ENCODE measurements at places on chromosomes 5 and 9.

DNA sequence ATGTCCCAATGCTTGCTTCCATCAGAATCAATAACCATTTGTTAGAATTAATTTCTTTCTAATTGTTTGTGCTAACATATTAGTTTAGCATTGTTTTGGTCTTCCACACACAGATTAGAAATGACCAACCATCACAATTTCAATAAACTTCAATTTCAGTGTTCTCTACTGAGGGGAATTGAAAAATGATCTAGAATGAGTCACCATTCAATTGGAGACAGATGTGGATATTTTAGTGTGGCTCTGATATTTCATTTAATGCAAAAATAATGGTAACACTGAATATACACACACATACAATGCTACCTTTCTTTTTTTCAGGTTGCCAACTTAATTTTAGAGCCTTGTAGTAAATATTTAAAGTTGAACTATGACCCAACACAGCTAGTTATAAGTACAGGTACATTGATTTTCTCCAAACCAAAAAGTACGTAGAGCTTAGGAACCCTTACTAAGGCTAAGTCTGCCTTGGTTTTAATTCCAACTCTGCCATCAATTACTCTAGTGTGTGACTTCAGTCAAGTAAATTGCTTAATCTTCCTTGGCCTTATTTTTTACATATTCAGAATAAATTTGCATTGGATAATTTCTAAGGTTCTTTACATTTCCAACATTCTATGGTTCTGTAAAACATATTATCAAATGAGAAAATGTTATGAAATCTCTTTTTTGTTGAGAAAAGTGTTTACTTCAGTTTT lies 143.9 kb downstream of the DMRTA1 start:
- no peak for DNase-seq

DNA sequence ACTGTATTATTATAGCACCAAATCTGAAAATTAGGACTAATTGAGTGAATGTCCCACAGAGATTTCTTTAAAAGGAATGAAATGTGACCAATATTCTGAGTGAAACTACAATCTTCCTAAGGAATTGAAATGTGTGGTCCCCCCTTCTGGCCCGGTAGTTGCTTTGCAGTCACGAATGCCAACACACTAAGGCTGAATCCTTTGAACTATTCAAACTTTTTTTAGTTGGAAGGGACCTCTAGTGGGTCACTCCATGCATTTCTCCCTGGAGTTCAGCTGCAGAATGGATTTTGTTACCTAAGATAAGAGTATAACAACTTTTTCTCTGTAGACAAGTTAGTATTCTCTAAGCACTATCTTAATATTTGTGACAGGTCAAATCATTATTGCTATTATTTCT lies 2.8 kb downstream of the CDH6 start:
- peak; percentile 14 for DNase-seq

GRCh38 chr5:119304439-119305211 lies 51.2 kb upstream of the TNFAIP8 start:
- DNase-seq, result no peak

GRCh38 chr5:134248256-134248655 lies 22.4 kb upstream of the PPP2CA start:
- no peak for DNase-seq

DNA sequence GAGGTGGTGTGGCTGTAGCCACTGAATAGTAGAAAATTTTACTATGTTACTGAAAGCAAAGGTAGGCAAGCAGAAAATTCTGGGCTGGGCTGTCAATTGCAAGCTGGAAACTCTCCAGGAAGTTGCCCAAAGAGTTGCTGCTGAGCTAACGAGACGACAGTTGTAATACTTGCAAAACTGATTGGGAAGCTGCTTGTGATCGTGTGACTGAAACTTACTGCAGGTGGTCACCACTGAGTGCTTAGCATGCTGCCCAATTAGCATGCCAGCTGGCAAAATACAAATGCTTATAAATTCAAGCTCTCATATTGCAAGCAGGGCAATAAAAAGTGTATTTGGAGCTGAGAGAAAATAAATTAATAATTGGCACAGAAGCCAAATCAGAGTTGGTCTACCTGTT lies 758.5 kb upstream of the EDIL3 start:
- DNase-seq, result no peak

- DNase-seq, result no peak
These were observed 1489.2 kb upstream of the C9orf72 start for GRCh38 chr9:29062446-29062845.

GRCh38 chr5:142784401-142784955 lies 14.3 kb downstream of the ARHGAP26 start:
- DNase-seq, result peak; percentile 38

- DNase-seq, result no peak
These were observed 91.9 kb upstream of the ITGA2 start for GRCh38 chr5:52897238-52897614.

- peak; percentile 96 for DNase-seq
These were observed 222.0 kb downstream of the MAN2A1 start for GRCh38 chr5:109911731-109912130.

DNA sequence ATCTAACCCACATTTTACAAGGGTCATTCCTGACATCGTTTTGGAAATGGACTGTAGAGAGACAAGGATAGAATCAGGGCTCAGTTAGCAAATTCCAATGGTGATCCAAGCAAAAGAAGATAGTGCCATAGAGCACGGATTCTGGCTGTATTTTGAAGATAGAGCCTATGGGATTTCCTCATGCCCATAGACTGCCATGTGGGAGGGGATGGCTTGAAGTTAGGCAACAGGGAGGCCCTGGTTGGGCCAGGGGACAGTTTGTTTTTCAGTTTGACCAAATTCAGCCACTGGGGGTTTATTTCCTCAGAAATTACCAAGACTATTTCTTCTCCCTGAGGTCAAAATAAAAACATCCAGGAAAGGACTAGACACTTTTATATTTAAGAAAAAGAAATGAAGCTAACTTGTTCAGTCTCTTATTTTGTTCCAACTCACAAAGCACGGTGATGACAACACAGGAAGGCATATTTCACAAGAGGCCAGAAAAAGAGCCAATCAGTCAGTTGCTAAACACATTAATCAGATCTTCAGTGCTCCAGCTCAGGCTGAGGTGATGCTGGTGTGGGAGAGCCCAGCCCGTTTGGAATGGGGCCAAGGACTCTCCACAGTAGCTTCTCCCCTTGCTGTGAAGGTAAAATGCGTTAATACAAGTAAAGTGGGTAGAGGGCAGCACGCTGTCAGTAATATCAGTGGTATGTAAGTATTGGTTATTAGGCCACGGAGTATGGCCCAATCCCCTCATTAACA lies 4.4 kb upstream of the DCTN4 start:
- peak; percentile 23 for DNase-seq

DNA sequence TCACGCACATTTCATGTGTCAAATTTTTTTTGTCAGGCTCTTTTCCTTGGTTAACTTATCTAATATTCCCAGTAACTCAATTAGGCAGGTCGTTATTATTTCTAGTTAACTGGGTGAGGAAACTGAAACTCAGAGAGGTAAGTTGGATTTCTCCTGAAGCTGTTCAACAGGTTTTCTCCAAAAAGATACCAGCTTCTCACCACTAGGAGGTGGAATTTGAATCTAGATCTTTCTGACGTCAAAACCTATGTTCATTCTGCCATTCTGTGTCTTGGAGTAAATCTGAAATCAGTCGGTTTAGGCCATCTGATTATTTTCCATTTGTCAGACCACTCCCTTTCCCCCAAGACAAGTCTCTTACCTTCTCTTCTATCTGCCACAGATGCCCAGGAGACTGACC lies 572.9 kb downstream of the ACTL7B start:
- no peak for DNase-seq

GRCh38 chr5:127705120-127705892 lies 2.1 kb downstream of the CCDC192 start:
- DNase-seq, result no peak

DNA sequence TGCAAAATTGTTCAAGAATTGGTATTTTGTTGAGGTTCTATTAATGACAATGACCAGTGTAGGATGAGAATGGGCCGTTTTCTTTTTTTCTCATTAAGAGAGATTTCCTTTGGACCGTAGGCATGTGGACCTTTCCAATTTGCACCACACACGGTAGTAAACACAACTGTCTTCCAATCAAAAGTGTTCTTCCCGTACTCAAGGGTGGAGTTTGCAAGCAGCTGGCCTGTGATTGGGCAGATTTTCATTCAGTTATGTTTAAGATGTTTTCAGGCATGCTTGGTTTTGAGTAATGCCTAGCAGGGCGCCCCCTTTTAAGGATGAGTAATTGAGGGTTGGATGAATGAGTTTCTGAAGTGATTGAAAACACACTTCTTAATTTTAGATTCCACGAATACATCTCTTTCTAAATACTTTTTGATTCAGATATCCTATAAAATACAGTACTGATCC lies 2.5 kb downstream of the KDM3B start:
- peak; percentile 55 for DNase-seq

- DNase-seq, result peak; percentile 75
These were observed 11.9 kb downstream of the CAPSL start for GRCh38 chr5:35926389-35927051.

DNA sequence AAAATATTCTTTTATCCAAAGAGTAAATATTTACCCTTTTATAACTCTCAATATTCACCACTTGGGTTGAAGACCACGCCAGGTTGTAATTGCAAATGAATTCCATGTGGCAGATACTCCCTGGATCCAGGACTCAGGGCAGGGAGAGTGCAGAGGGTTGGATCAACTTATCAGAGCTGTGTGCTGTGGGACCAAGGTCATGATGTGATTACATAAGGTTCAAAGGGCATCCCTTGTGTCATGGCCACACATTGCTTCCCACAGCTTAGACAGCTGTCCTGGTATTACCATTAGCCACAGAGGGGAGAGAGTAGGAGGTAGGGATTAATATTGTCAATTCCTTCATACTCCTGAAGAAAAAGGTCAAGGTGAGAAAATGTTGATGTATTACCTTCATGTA lies 133.9 kb downstream of the JAKMIP2 start:
- no peak for DNase-seq

DNA sequence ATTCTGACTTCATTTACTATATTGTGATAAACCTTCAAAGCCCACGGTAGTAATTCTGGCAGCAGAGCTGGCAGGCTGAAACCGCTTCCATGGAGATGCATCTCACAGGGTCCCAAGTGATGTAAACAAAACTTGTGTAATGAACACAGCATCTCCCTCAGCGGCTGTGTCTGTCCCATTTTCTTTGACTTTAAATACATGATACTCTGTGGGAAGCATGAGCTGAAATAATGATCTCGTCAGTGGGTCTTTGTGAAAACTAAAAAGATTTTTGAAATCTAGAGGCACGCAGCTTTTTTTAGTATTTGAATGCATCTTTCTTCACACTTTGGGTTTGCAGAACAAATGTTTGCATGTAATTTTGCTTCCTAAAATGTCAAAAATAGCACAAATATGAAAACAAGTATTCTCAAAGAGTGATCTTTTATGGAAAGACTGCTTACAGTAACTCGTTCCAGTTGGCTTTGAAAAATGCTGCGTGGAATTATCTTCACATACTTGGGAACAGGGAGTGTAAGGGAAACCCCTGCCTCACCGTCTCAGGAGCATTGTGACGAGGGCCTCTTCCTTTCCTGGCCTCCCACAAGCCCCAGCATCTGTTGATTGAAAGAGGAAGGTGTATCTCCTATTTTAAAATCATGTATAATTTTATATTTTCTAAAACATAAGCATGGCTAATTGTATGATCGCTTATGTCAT lies 18.1 kb upstream of the LPCAT1 start:
- no peak for DNase-seq

DNA sequence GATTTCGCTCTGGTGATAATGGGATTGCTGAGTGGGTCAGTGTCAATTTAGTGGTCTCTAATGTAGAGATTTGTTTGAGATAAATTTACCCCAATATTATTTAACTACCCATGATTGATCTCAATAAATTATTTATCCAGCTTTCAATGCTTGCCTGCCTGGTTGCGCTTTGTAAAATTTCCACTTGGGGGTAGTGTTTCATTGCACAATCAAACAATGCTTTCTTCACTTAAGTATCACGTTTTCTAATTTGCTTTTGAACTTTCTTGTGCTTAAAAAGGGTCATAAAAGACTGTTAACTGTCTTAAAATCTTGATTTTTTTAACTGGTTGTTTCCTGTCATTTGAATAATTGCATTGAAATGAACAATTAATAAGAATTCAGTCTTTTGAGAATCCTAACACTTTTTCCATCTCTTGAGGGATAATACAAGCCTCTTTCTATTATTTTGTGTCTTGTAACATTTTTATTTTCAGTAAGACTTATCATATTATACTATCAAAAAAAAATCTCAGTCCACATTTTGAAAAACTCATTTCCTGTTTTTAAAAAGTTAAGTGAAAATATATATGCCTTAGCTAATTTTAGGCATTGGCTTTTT lies 18.7 kb downstream of the HSD17B4 start:
- DNase-seq, result peak; percentile 44

GRCh38 chr9:26801772-26802171 lies 90.8 kb downstream of the CAAP1 start:
- DNase-seq, result peak; percentile 18

DNA sequence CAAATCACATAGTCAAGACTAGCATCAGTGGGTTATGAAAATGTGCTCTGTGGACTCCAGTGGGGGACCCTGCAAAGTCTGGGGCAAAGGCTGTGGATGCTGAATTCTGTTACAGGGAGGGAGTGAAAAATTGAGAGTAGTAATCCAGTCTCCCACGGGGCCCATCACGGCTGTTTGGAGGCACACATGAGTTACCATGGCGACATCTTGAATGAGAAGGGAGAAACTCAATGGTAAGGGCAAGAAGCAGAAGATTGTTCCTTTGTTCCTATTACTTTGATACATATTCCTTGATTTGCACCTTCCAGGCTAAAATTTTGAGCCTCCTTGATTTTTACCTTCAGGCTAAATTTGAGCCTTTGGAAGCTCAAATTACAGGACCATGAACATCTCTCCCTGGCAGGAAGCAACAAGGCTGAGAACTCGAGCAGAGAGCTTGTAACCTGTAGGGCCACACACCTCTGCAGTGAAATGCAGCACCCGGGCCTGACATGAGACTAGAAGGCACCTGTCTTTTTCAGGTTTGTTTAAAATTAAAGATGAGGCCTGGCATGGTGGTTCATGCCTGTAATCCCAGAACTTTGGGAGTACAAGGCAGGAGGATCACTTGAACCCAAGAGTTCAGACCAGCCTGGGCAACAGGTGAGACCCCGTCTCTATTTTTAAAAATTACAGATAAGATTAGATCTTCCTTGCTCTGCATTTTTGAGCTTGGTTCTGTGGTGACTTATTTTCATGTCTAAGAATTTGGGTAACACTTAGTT lies 31.0 kb upstream of the ZFR start:
- peak; percentile 19 for DNase-seq

- no peak for DNase-seq
These were observed 556.3 kb upstream of the KLF4 start for GRCh38 chr9:108045851-108046250.
